ENCODE measurements at places on chromosomes 11 and 22.

DNA sequence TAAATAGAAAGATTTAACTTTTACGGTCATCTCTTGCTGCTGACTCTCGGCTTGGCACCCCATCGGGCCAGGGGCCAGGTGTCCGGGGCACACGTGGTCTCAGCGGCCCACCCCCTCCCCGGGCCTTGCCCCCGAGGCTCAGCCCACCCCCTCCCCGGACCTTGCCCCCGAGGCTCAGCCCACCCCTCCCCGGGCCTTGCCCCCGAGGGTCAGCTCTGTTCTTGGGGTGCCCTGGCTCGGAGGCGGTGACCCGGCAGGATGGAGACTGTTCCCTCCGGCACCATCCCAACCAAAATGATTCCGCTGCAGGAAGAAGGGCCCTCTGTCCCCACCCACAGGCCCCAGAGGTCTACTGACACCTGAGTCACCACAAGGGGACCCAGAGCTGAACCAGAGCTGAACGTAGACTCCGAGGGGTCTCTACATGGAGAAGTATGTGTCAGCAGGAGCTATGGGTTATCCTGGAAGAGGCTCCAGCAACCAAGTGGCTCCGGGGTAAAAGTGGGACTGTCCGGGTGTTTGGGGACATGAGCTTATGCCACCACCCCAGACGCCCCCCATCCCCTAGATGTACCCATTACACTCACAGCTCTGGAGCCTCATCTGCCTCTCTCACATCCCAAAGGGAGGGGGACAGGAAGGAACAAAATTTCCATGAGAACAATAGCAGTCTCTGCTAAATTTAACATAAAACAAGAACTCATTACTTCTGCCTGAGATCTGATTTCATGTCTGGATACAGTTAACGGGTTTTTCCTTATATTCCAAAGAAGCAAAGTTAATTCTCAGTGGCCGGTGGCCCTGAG, 38.4 kb downstream of the MACROD1 start:
- DNase-seq: no peak

- DNase-seq: peak; percentile 61
Observed at GRCh38 chr11:17171343-17171742, 36.4 kb downstream of the PIK3C2A start.

GRCh38 chr11:8263769-8264410, at the start of gene LMO1:
Gene LMO1, minus strand, starts transcription at chr11:8263878. Its CDS starts 516 bp downstream, at chr11:8263362.
- peak; percentile 69 for DNase-seq

DNA sequence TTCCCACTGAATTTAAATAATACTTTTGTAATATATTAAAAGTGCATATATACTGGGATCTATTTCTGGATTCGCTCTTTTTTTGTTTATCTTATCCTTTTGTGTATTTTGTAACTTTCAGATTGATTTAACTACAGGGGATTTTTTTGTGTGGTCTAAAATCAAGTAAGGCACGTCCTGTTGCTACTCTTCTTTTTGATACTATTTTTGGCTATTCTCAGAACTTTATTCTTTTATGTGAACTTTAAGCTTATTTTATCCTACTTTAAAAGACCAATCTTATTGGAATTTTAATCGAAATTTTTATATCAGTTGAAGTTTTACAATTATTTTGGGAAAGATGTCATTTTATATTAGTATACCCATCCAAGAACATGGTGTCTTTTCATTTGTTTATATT, 106.8 kb downstream of the UVRAG start:
- no peak for DNase-seq

DNA sequence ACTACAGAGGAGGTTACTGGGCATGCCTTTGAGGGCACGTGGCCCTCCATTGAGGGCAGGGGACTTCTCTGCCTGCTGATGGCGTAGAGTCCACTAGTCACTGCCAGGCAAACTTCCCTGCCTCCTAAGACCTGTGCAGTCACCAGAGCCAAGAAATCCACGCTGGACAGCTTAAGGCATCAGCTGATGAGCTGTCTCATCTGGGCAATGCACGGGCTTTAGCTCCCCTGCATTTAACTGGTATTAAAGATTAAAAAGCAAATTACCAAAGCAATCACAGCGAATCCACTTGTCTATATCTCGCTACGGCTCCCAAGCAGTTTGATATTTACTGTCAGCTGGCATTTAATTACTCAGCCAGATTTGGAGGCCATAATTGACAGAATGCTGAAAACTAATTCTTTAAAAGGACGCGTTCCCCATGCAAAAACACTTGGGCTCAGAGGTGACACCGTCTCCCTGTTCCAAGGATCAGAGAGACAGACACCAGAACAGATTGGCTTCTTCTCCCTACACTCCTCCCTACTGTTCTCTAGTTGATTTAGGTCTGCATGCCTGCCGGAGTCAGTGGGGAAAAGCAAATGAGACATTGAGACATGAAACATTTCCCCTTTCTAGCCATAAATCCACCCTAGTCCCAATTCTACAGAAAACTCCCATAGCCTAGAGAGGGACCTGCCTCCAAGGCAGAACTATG, 68.5 kb downstream of the SPATA19 start:
- no peak for DNase-seq

GRCh38 chr11:87604350-87604749, 566.6 kb downstream of the TMEM135 start:
- no peak for DNase-seq

DNA sequence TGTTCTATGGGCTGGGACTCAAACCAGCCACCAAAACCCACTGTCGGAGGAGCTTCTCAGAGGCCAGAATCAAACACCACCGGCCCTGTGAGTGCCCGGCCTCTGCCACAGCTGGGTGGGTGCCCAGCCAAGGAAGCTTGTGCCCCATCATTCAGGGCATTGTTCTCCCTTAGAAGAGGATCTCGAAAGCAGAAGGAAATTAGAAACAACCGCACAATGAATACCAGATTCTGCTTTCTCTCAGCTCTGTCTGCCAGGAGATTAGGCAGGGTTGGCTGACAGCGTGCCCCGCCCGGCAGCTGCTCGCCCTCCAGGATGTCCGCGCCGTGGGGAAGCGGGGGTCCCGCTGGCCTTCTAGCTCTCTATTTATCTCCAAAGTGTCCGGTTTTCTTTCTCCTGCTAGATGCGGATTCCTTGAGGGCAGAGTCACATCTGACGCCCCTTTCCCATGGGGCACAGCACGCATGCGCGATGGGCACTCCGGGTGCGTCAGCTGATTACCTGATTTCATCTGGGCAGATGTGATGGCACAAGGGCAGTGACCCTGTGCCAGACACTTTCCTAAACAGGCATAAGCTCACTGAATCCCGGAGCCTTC, 25.5 kb downstream of the SCGB1A1 start:
- no peak for DNase-seq

GRCh38 chr11:88169471-88169870, 5.8 kb downstream of the RAB38 start:
- DNase-seq: no peak

GRCh38 chr11:121451986-121452608, at the start of gene SORL1:
Gene SORL1, plus strand, starts transcription at chr11:121452314. Its CDS starts 18 bp downstream, at chr11:121452332.
- peak; percentile 60 for DNase-seq

All from ACHN (cell line).